ENCODE measurements at places on chromosomes 4 and X.

- DNase-seq, result peak; percentile 68
Measured at GRCh38 chr4:147160908-147161513, 215.3 kb upstream of the TTC29 start.

DNA sequence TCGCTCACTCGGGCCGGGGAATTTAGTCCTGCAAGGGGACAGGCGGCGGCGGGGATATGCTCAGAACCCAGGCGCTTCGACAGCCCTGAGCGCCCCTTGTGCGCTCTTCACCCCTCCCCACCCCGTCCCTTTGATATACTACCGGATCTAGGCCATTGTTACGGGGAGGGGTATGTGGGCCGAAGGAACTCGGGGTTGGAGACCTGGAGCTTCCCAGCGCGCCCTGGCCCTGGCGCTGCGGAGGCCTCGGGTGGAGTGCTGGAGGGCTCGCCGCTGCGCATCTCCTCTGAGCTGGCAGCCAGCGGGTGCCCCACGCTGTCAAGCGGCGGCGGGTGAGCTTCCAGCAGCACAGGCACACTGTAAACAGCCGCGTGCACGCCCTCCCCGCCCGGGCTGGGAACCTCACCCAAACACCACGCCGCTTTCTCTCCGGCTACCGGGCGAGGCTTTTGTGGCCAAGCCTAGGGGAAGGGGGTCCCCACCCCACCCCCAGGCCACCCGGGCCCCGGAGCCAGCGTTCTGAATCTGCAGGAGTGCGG lies 54.5 kb upstream of the BCOR start:
- DNase-seq, result peak; percentile 11

DNA sequence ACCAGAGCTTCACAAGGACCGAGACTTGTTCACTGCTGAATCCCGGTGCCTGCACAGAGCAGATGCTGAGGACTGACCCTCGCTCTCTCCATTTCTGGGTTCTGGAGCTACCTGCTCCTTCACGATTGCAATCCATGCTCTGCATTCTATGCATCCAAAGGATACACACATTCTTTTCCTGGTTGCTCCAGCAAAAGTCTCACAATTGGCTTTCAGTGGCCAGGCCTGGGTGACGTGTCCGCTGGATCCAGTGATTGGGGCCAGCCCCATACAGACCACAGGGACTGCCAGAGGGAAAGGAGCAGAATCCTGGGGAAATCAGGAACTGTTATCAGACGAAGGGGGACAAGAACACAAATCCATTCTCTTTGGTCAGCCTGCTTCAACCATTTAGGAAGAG lies 14.9 kb upstream of the CDKN2AIP start:
- DNase-seq, result no peak

GRCh38 chrX:133373386-133374079 lies 41.8 kb downstream of the GPC4 start:
- DNase-seq, result no peak

- DNase-seq, result no peak
Measured at GRCh38 chr4:15799701-15800100, 21.6 kb downstream of the CD38 start.

- DNase-seq, result no peak
Measured at GRCh38 chr4:3389233-3390215, 52.2 kb upstream of the HGFAC start.
